Astrocyte of the spinal cord (primary cell): ENCODE measurements at places on chromosomes 12 and 14.

- DNase-seq = no peak
Measured at GRCh38 chr14:77142005-77142800, 612 bp upstream of the ZDHHC22 start.

DNA sequence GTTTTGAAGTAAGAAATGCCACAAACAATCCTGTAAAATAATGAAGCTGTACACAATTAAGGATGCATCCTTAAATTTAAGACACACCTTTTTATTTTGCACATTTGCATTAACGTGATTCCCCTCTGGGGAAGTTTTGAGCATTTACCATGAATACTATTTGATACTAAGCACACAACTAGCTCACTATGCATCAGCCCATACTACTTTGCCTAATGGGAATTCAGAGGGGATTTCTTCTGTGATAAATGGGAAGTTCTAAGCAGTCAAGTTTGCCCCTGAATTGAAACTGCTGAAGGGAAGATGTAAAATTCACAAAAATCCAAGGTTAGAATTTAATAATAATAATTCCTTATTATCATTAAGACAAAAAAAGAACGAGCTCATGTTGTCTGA, 27.4 kb downstream of the SINHCAF start:
- DNase-seq = no peak

DNA sequence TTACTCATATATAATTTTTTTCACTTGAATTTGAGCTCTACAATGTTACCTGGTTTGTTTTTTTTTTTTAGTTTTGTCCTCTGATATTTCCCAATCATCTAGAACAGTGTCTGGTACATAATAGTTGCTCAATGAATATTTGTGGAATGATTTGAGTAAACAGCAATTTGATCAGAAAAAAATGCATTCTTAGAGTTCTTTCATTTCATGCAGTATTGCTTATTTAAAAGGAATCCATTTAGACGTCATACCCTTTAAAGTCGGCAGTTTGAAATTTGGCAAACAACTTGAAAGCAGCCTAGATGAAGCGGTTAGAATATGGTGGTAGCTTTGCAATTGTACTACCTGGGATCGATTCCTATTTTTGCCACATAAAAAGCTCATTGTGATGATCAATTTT, 140.0 kb downstream of the PDE3A start:
- DNase-seq = no peak

DNA sequence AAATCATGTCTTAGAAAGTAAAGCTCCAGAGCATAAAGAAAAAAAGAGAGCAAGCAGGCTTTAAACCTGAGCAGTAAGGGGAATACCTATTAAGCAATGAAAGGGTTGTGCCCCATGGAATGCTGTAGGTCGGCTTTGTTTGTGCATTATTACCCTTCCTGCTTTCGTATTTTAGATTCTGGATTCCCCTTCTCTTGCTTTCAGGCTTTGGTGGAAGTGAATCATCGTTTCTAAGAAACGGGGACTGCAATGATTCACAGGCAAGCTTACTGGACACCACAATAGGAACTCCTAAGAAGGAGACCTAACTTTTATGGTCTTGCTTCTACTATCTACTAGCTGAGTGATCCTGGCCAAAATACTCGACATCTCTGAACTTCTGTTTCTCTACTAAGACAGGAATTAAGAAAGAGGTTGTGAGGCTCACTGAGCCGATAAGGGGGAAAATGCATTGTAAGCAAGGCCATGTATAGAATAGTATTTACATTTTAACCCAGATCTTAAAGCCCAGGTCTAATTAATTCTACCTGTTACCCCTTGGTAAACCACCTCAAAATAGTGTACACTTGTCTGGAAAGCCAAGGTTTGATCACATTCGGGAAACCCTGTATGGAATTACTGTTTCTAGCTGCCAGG, 1.2 kb upstream of the BMAL2 start:
- DNase-seq = peak; percentile 96

GRCh38 chr12:69682110-69682755, 16.9 kb downstream of the BEST3 start:
- no peak for DNase-seq

DNA sequence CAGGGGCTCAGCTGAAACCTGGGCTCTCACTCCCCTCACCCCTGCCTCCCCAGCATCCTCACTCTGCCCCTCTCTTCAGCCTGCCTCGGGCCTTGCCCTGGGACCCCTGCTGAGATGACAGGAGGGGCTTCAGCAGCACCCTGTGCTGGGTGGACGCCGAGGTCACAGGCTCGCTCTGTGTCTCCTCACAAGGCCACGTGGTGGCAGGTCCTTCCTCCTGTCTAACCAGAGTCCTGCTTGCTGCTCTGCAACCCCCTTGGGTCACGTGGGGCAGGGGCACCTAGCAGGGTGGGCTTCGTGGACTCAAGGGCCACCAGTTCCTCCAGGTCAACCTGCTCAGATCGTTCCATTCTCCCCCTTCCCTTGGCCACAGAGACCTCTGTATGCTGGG, 90.4 kb downstream of the TMEM121 start:
- DNase-seq = no peak

DNA sequence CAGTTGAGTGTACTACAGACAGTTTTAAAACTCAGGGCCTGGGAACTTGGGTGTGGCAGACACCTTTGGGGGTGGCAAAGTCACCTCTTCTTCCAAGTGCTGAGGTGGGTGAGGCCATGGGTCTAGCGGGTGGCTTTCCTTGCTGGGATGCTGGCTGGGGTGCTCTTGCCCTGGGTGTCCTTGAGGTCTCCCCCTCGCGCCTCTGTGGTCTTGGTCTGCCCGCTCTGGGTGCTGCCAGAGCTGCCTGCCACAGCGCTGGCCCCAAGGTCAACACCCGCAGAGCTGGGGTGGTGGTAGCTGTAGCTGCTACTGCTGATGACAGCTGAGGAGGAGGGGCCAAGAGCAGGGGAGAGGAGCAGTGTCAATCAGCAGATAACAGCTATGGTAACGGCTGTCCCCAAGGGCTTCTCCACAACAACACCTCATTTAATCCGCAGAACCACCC, 6.8 kb downstream of the KRT74 start:
- no peak for DNase-seq

DNA sequence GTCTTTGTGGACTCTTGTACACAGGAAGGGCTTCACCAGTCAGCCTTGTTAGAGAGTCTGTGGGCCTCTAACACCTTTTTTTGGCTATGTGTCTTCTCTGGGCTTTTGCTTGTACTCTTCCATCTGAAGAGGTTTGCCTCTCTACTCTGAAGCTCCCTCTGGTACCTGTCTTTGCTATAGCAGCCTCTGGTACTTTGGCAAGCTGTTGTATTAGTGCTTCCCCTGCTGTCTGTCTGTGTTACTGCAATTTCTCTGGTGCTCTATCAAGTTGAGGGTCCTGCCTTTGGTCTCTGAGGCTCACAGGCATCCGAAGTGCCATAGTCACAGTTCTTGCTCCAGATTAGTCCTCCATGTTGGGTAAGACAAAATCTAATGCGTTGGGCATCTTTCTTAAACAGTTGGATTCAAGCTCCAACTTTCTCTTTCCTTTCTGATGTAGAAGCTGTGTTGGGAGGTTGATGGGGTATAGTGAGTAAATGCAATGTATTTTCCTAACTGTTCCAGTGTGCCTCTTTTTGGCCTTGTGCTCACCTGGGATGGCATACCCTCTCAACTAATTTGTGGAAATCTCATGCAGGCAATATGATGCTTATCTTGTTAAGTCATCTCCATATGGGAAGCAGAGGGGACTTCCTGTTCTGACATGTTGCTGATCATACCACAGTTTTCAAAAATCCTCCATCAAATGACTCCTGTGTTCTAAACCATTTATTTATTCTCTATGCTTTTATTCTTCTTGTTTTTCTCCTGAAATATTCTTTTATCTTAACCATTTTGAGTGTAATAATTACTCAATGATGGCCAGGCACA, 88.8 kb downstream of the ATF7IP start:
- peak; percentile 22 for DNase-seq

- DNase-seq = no peak
Measured at GRCh38 chr12:109630815-109631214, 57.2 kb downstream of the MVK start.

- DNase-seq = no peak
Measured at GRCh38 chr12:65522956-65523860, 244.7 kb downstream of the MSRB3 start.

- no peak for DNase-seq
Measured at GRCh38 chr12:1640328-1641234, 11.6 kb downstream of the WNT5B start.

GRCh38 chr12:30082381-30082780, 298.6 kb upstream of the TMTC1 start:
- DNase-seq = no peak

DNA sequence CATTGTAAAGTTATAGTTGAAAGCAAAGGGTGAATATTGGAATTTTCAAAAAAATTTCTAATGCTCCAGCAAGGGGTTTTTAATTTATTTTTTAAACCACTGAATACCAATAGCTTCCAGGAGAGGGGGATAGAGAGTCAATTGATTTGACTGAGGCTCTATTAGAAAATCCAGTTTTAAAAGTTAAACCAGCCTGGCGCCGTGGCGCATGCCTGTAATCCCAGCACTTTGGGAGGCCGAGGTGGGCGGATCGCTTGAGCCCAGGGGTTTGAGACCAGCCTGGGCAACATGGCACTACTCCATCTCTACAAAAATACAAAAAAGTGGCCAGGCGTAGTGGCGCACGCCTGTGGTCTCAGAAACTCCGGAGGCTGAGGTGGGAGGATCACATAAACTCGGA, 150.1 kb downstream of the SLC38A4 start:
- peak; percentile 52 for DNase-seq

DNA sequence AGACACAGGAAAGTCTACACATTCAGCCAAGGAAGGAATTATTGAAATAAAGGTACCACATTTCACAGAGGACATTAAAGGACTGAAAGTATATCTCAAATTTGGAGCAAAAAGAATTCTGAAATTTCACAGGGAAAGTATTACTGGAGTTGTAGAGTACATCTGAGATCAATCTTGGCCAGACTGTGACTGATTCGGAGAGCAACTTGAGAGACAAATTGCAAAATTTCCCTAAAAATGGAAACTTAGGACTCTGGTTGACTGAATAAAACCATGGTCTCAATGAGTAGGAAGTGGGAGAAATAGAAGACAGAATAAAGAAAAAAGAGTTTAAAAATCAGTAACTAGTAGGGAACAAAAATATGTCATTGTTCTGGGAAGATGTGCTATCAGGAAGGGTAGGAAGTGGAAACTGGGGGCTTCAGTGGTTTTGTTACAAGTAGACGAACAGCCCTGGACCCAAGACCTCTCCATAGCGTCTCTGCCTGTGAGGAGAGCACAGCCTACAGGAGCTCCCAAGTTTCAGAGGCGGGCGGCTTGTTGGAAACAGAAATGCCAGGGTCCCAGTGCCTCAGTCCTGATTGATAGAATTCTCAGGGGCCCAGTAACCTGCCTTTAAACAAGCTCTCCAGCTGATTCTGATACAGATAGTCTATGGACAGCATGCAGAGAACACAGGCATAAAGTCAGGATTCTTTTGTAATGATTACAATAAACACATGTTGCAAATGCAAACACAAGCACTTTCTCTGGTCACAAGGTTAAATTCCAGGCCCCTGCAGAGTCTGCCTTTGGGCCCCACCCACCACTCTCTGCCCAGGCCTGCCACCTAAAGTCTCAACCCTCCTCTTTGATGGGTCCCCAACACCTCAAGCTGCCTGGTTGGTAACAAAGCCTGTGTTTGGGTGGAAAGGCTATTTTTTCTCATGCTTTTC, 63.1 kb downstream of the BBS10 start:
- DNase-seq = peak; percentile 78

DNA sequence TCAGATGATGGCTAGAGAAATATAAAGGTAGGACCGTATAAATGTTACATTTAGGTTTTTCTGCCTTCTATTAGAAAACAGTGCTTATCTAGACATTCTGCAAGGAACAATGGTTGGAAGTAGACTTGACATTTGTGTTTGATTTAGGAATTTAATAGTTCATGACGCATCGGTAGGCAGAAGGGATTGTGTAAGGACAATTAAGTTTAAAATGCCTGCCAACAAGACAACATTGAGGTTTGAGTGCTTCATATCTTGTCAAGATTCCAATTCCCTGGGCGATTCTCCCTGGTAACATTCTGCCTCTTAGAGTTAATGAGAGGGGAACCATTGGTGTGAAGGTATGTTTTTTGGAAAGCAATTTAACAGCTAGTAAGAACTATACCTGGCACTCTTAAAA, 186.8 kb upstream of the RBM19 start:
- no peak for DNase-seq

DNA sequence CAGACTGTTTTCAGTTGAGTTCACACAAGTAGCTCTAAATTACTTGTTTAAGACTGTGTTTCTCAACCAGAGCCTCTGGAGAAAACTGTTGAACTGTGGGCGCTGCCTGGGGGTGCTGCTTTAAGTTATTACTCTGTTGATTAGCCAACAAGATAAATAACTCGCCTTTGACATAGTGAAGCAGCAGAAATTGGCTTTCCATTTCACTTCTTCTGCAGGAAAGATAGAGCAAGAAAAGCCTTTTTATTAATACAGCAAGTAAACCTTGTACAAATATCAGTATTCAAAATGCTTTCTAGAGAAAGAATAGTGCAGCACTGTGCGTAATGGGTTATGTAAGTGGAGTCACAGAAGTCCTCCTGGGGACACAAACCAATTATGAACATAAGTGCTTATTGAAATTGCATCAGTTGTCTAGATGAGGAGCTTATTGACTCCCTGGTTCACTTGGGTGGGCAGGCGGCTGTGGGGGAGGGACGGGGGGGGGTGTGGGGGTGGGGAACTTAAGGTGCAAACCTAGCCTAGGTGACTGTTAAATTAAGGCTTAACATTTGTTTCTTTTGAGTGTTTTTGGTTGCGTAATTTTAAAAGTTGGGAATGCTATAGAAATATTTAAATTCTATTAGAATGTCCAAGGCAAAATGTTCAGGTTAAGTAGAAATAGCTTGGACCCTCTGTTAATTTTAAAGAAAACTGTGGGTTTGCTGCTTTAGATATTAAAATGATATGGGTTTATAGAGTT, 6.3 kb downstream of the FRS2 start:
- DNase-seq = no peak

DNA sequence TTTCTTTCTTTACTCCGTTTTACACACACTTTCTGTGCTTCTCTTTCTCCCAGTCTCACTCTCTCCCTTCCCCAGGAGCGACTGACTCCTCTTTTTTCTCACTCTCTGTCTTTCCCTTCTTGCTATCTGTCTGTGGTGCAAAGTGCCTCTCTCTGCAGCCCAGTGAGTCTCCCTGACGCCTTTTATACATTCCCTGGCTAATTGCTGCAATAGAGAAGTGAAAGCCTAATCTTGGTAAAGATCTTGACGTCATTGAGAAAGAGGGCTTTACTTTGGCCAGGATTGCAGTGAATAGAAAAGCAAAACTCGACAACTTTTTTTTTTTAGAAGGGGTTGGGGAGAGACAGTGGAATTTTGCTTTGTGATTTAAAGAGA, 706 bp upstream of the DIO2 start:
- DNase-seq = peak; percentile 69

- no peak for DNase-seq
Measured at GRCh38 chr14:65620195-65620594, 207.7 kb downstream of the FUT8 start.

- DNase-seq = no peak
Measured at GRCh38 chr12:47782372-47782770, 9.3 kb downstream of the SLC48A1 start.

GRCh38 chr12:105083031-105083430, 1.2 kb downstream of the ALDH1L2 start:
- DNase-seq = no peak
